H1 (cell line): ENCODE measurements at places on chromosomes 2 and 18. TPM values are rescaled to one million over a fixed set of nuclear protein-coding genes. Genes with fewer than 3 reads are reported as not detected.

- H3K4me3 ChIP-seq, result no peak overlapping the region
- no peaks in the 10 kb centered on the region for H3K36me3 ChIP-seq
- no peaks in the 10 kb centered on the region for H3K27me3 ChIP-seq
- no peak for DNase-seq
Measured at GRCh38 chr2:6956566-6956965, 39.4 kb downstream of the RNF144A start.

Gene FSHR
- not detected in 2 replicates for total RNA-seq

Gene REG3A
- total RNA-seq, result not detected in 2 replicates

GRCh38 chr18:41599466-41599865, 355.6 kb upstream of the PIK3C3 start:
- H3K4me3 ChIP-seq, result no peak overlapping the region
- H3K27ac ChIP-seq, result no peak overlapping the region
- no peaks in the 10 kb centered on the region for H3K27me3 ChIP-seq
- no peak for DNase-seq
- no peaks in the 10 kb centered on the region for H3K36me3 ChIP-seq

- DNase-seq, result no peak
- H3K27ac ChIP-seq, result no peak overlapping the region
- peaks cover 21% of the 10 kb centered on the region for H3K36me3 ChIP-seq
- no peaks in the 10 kb centered on the region for H3K27me3 ChIP-seq
- no peak overlapping the region for H3K4me3 ChIP-seq
- no peaks in the 10 kb centered on the region for H3K4me1 ChIP-seq
Measured at GRCh38 chr2:152623775-152624174, 93.5 kb downstream of the PRPF40A start.

DNA sequence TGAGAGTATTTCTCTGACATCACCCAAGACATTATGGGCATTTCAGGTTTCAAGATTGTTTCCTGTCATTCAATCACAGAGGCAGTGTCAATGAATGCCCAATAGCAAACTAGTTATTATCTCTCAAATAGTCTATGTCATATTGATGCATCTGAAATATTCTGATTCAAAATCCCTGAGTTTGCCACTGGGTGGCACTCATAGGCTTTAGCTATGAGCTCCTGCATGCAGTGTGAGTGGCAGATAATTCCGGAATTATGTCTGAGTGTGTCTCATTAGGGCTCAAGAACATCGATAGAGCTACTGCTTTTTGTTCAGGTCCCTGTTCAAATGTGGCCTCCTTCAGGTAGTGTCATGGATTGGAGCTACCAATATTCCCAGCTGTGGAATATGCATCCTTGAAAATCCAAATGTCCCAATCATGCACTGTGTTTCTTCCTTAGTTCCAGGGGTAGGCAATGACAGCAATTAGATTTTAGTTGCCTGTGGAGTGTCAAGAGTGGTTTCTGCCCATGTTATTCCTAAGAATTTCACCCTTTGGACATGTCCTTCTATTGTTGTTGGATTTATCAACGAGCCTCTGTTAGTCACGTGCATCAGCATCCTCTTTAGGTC, 7.8 kb upstream of the OR6B3 start:
- no peaks in the 10 kb centered on the region for H3K36me3 ChIP-seq
- no peaks in the 10 kb centered on the region; the same call in 1 of the 2 replicates for H3K4me1 ChIP-seq
- no peak for DNase-seq
- H3K27ac ChIP-seq, result no peak overlapping the region
- H3K27me3 ChIP-seq, result no peaks in the 10 kb centered on the region
- H3K4me3 ChIP-seq, result no peak overlapping the region

DNA sequence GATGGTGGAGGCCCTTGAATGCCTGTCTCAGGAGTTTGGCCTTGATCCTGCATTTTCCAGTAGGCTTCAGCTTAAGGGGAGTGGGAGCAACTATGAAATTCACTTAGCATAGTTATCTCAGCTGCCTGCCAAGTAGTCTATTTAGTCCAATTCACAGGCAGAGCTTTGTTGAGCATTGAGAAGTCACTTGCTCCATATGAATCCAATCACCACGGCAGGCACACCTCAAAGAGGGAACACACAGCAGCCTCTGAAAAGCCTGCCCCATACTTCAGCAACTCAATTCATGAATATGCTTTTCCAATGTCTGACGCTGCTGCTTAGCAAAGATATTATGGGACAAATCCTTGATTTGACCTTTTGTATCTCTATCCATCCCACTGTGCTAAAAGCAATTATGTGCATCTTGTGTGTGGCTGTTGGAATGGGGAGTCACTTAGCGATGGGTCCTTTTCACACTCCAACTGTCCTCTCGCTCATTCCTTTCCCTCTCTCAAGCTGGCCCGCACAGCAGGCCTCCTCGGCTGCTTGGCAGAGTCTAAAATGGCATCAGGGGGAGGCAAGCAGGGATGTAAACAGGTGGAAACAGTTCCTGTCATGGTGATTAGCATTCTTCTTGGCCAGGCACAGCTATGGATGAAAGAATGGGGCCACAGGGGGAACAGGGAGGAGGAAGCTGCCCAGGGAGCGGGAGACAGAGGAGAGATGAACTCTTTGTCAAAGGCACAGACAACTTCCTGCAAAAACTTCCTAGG, 56.0 kb upstream of the LRPPRC start:
- no peaks in the 10 kb centered on the region; the same call in 1 of the 2 replicates for H3K27me3 ChIP-seq
- no peak overlapping the region for H3K27ac ChIP-seq
- H3K36me3 ChIP-seq, result no peaks in the 10 kb centered on the region
- H3K4me3 ChIP-seq, result no peak overlapping the region; the same call in 1 of the 2 replicates
- peaks cover 3% of the 10 kb centered on the region; the same call in 1 of the 2 replicates for H3K4me1 ChIP-seq

Gene KLHL30
- 0.08 TPM in 1 of 2 replicates, not detected in the other for total RNA-seq

DNA sequence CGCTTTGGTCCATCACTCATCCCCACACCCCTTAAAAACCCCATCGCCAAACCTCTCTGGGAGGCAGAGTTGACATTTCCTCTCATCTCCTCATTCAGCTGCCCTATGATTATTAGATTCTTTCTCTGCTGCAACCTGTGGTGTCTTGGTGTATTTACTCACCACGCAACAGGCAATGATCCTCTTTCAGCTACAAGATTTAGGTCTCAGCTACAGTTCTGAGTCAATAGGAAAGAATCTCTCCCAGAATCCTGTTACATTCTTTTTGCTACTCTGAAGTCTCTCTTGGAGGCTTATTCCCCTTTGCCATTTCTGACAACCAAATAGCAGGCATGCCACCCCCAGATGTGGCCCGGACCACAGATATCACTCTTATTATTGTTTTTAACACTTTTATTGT, 468.3 kb upstream of the GYPC start:
- H3K36me3 ChIP-seq, result no peaks in the 10 kb centered on the region
- no peak overlapping the region for H3K4me3 ChIP-seq
- no peaks in the 10 kb centered on the region for H3K4me1 ChIP-seq
- no peaks in the 10 kb centered on the region for H3K27me3 ChIP-seq

Gene PAX8
- total RNA-seq, result not detected in 2 replicates

GRCh38 chr2:151367571-151367970, 10.2 kb downstream of the TNFAIP6 start:
- H3K27ac ChIP-seq, result no peak overlapping the region
- DNase-seq, result no peak
- H3K4me1 ChIP-seq, result no peaks in the 10 kb centered on the region
- no peaks in the 10 kb centered on the region for H3K36me3 ChIP-seq
- no peaks in the 10 kb centered on the region for H3K27me3 ChIP-seq
- H3K4me3 ChIP-seq, result no peak overlapping the region
